ENCODE measurements at places on chromosomes 6 and 20.

- DNase-seq = no peak
These were observed 10.9 kb upstream of the METTL24 start for GRCh38 chr6:110369066-110369465.

- no peak for DNase-seq
These were observed 34.4 kb downstream of the EFHC1 start for GRCh38 chr6:52454556-52454955.

DNA sequence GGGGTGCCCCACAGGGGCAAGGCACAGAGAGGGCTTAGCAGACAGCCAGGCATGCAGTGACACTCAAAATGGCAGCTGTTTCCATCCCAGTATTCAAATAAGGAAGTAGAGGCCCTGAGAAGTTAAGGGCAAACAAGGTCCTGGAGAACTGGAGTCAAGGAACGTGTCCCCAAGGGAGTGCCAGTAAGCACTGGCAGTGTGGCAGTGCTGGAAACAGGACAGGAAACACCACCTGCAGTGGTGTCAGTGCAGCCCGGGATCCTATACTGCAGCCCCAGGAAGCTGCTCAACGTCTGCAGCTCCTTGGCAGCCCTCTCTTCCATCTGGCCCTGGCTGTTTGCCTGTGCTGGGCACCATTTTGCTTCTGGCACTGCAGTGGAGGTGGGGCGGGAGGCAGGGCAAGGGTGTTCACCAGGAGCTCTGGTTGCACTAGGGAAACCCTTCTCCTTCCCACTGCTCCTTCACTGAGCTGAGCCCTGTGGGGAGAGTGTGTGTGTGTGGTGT, 56.3 kb downstream of the EDN3 start:
- DNase-seq = no peak

GRCh38 chr6:139625998-139626975, 251.8 kb upstream of the CITED2 start:
- no peak for DNase-seq

DNA sequence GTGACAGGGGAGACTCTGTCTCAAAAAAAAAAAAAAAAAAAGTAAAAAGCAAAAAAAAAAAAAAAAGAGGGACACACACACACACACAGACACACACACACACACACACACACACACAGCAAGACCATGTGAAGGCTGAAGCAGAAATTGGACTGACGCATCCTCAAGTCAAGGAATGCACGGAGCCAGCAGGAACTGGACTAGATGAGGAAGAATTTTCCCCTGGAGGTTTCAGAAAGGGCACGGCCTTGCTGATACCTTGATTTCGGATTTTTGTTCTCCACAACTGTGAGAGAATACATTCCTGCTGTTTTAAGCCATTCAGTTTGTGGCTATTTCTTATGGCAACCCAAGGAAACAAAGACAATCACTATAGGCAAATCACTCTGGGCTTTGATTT, 176.9 kb upstream of the SALL4 start:
- no peak for DNase-seq

DNA sequence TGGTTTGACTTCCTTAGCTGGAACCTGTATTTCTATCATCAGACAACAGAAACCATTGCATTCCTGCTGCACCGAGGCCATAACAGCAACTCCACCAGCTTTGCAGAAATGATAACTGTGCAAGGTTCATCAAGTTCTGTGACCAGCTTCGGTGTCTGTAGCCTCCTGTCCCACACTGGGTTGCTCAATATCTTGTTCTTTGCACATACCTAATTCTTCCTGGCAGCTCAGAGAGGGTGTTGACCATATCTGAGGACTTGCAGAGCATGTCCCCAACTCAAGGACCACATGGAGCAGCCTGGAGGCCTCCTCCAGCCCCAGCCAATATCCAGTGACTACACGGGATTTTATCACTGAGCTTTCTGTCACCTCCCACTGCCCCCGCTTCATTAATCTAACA, 59.3 kb upstream of the SCAF8 start:
- no peak for DNase-seq

DNA sequence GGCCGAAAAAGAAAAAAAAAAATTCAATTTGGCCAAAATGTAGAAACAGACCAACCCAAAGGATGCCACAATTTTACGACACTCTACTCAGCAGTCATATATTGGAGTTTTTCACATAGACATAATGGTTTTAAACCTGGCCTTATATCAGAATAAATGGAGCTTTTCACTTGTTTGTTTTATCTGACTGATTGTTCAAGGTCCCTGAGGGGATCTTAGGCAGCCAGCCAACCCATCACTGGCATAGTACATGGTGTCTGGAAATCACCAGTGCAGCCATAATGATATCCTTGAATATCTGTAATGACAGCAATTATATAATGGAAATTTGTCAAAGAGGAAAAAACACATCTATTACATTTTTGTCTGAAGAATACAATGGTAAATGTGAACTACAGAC, 96.9 kb downstream of the PRSS35 start:
- DNase-seq = no peak

DNA sequence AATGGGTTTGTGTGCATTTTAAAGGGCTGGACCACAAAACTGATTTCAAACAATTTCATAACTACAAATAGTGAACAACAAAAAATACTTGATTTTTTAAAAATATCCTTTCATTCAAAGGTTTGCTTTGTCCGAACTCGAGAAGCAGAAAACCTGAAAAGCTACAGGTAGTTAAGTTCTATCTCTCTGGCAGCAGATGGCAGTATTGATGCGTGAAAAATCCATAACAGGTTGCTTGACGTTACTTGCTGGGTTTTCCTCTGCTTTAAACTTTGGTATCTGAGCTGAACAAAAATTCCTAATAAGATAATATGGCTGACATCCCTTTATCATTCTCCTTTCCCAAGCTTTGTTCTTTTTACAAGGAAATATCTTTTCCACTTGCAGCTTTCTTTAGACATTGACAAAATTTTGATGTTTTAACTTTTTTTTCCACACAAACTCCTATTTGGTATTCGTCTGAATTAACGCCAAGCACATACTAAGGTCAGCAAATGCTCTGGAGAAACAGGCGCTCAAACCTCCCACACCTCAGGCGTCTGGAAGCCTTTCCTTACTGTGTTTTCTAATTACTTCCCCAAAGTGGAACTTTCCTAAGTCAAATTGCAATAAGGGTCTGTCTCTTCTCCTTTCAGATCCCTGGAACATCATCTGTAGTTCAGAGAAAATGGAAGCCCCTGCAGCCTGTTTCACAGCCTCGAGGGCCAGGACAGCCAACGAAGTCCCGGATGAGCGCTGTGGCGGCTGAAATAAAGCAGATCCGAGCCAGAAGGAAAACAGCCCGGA, 50.3 kb upstream of the GFRAL start:
- no peak for DNase-seq

DNA sequence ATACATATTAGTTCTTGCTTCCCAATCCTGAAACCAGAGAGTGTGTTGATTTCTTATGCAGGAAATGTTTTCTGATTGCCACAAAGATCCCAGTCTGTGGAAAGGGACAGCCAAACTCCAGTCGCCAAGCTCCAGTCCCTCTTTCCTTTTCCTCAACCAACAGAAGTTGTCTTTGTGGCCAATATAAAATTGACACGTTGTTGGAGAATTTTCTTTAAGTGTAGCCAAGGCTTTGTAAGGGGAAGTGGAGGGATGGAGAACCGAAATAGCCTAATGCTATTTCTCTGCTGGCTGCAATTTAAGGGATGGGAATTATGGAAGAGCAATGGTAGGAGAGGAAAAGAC, 5.4 kb downstream of the ADGRB3 start:
- DNase-seq = no peak

GRCh38 chr20:40502576-40502975, 186.5 kb downstream of the MAFB start:
- DNase-seq = no peak

- DNase-seq = no peak
These were observed 48.0 kb upstream of the STXBP5 start for GRCh38 chr6:147156218-147156617.

- DNase-seq = no peak
These were observed 200.5 kb downstream of the PLCB4 start for GRCh38 chr20:9269280-9269971.

- DNase-seq = no peak
These were observed 58.1 kb downstream of the C6orf58 start for GRCh38 chr6:127635091-127635490.

DNA sequence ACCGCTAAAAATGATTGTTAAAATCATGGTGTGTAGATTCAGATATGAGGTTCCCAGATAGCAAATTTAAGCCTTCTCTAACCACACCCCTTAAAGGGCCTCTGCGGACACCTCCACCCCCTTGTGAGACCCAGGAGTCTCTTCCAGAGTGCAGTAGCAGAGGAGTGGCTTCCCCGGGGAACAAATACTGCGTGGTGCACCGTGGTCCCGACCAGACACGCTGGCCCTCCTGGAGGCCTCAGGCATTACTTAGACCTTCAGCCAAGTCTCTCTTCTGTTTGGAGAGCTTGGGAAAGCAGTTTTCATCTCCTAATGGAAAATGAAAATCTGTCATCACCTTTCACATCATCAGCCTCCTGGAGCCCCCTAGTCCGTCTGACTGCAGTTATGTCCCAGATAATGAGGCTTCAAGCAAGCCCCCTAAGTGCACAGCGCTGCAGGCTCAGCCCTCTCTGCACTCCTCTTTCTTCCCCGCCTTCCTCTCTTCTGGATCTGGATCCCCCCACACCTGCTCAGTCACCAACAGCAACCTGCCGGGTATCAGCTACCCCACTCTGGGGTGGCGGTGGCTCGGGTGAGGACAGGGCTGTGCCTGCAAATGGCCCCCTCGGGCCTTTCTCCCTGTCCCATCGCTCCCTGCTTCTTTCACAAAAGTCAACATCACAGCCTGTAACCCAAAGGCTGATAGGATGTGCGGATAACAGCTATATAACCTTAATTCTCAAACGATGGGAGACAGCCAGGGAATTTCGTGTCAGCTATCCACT, 58.8 kb upstream of the TAGAP start:
- no peak for DNase-seq

- no peak for DNase-seq
These were observed 72.2 kb downstream of the SCAF8 start for GRCh38 chr6:154805288-154805911.

- DNase-seq = no peak
These were observed 4.7 kb upstream of the ENPP5 start for GRCh38 chr6:46175446-46175845.

- no peak for DNase-seq
These were observed 296.3 kb downstream of the CDKAL1 start for GRCh38 chr6:20830576-20830975.

DNA sequence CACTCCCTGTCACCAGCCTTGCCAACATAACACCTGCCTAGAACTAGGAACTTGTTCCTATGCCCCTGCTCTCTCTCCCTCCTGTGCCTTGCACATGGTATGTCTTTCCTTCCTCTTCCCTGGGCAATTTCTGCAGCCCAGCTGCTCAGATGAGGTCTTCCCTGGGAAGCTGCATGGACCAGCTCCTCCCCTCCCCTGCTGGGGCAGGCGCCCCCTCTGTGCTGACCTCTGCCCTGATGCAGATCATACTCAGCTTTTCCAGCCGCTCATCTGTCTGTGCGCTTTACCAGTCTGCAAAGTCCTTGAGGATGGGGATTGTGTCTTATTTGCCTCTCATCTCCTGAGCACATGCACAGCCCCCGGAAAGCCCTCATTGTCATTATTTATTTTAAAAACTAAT, 161.8 kb downstream of the SCML4 start:
- no peak for DNase-seq

GRCh38 chr6:82866446-82866845, 199.2 kb downstream of the UBE3D start:
- no peak for DNase-seq
